Large intestine (tissue), 12 donors: ENCODE measurements at places on chromosomes 16 and 17. TPM values are rescaled to one million over a fixed set of nuclear protein-coding genes. Genes with fewer than 3 reads are reported as not detected.

GRCh38 chr16:86994215-86994614 lies 323.0 kb downstream of the C16orf95 start:
- no peaks in the 10 kb centered on the region for H3K36me3 ChIP-seq
- DNase-seq: no peak
- H3K27me3 ChIP-seq: peaks cover 9% of the 10 kb centered on the region
- H3K4me1 ChIP-seq: no peaks in the 10 kb centered on the region

The MYH11 gene
- polyA plus RNA-seq: 401 TPM

- H3K4me1 ChIP-seq: no peaks in the 10 kb centered on the region
- no peaks in the 10 kb centered on the region for H3K27me3 ChIP-seq
- no peak overlapping the region for H3K27ac ChIP-seq
- no peak overlapping the region for H3K4me3 ChIP-seq
- no peaks in the 10 kb centered on the region for H3K36me3 ChIP-seq
- no peak for DNase-seq
These were observed 437.2 kb downstream of the HS3ST3B1 start for GRCh38 chr17:14737984-14738651.

- no peak overlapping the region for H3K27ac ChIP-seq
- H3K36me3 ChIP-seq: peaks cover 58% of the 10 kb centered on the region
- no peak overlapping the region for H3K4me3 ChIP-seq
- H3K4me1 ChIP-seq: no peaks in the 10 kb centered on the region
- no peaks in the 10 kb centered on the region for H3K27me3 ChIP-seq
- no peak for DNase-seq
These were observed 16.6 kb upstream of the TRPV3 start for GRCh38 chr17:3574231-3574630.

DNA sequence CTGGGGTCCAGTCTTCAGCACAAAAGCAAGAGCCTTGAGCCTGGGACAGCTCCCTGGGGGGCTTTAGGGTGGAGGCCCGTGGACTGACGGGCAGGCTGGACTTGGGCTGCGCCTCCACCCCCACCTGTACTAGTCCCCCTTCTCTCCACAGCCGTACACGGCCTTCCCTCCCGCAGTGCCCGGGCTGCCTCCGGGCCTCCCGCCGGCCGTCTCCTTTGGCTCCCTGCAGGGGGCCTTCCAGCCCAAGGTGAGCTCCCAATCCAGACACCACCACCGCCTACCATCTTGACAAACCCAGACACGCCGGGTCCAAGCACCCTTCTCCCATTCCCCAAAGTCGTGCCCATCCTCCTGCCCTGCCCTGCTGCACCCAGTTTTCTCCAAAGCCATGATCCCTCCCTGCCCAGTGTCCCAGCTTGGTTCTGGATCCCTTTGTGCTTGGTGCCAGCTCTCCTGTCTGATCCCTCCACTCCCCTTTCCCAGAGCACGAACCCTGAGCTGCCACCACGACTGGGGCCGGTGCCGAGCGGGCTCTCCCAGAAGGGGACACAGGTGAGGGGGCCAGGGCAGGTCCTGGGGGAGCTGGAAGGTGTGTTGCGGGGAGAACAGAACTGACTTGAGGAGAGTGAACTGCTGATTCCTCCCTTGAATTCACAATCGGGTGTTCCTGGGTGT lies 7.1 kb downstream of the FBRS start:
- peaks cover 87% of the 10 kb centered on the region for H3K36me3 ChIP-seq
- no peak overlapping the region for H3K27ac ChIP-seq
- no peak for DNase-seq
- no peaks in the 10 kb centered on the region for H3K27me3 ChIP-seq
- H3K4me3 ChIP-seq: no peak overlapping the region
- peaks cover 37% of the 10 kb centered on the region for H3K4me1 ChIP-seq

The IGF2BP1 gene
- polyA plus RNA-seq: 30.7 TPM

The CACNG1 gene
- 0.25 TPM for polyA plus RNA-seq

DNA sequence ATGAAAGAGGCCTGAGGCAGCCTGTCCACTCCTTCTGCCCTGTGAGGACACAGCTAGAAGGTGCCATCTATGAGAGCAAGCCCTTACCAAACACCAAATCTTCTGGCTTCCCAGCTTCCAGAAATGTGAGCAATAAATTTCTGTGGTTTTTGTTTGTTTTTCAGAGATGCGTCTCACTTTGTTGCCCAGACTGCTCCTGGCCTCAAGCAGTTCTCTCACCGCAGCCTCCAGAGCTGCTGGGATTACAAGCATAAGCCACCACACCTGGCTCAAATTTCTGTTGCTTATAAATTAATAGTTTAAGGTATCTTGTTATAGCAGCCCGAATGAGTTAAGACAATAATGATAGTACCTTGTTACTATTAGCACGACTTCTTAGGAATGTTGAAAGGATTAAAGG lies 12.5 kb upstream of the SLC16A11 start:
- no peak for DNase-seq
- H3K27ac ChIP-seq: no peak overlapping the region
- H3K27me3 ChIP-seq: peaks cover 7% of the 10 kb centered on the region
- no peaks in the 10 kb centered on the region for H3K36me3 ChIP-seq

DNA sequence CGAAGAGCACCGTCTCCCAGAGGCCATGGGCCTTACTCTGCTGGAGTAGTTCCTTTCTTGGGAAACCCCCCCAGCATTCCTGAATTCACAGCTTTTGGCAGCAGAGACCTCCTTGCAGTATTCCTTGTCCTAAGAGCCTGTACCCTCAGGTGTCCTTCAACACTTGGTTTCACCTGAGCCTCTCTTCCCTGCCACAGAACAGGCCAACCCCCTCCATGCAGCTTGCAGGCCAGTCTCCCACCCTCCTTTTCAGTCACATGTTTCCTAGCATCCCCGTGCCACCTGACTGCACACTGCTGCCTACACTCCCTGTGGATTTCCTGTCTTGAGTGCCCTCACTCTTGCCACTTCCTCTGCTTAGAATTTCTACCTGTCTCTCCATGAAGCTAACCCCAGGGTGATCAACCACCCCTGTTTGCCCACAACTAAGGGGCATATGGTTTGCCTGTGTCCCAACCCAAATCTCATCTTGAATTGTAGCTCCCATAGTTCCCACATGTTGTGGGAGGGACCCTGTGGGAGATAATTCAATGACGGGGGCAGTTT lies 65.5 kb downstream of the DYNLRB2 start:
- no peak overlapping the region for H3K27ac ChIP-seq
- peaks cover 7% of the 10 kb centered on the region for H3K36me3 ChIP-seq
- H3K4me3 ChIP-seq: no peak overlapping the region
- DNase-seq: no peak

- peak overlapping the region; percentile 55 for H3K4me3 ChIP-seq
- DNase-seq: no peak
- no peaks in the 10 kb centered on the region for H3K27me3 ChIP-seq
- peaks cover 26% of the 10 kb centered on the region for H3K36me3 ChIP-seq
- H3K4me1 ChIP-seq: peaks cover 46% of the 10 kb centered on the region
- H3K27ac ChIP-seq: peak overlapping the region; percentile 80
These were observed 7.6 kb downstream of the UBALD2 start for GRCh38 chr17:76272541-76273444.

DNA sequence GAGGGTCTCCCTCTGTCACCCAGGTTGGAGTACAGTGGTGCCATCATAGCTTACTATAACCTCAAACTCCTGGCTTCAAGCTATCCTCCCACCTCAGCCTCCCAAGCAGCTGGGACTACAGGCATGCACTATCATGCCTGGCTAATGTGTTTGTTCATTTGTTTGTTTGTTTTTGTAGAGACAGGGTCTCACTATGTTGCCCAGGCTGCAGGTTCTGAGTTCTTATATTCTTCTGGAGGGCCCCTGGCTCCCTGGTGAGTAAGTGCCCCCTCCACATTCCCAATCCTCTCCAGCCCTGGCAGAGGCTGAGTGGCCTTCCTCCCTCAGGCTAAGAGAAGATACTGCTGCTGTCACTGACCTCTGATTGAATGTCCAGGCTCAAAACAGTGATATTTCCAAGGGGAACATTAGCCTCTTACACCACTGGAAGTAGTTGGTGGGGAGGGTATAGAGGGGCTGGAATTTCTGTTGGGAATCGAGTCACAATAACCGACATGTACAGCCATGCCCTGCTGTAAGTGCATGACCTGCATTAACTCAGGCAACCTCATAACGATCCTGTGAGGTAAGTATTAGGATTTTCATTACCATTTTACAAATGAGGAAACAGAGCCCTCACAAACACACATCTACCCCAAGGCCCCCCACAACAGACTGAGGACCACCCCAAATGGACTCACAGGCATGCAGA lies 2.7 kb upstream of the ETV4 start:
- H3K36me3 ChIP-seq: no peaks in the 10 kb centered on the region
- H3K4me3 ChIP-seq: no peak overlapping the region
- no peak for DNase-seq

DNA sequence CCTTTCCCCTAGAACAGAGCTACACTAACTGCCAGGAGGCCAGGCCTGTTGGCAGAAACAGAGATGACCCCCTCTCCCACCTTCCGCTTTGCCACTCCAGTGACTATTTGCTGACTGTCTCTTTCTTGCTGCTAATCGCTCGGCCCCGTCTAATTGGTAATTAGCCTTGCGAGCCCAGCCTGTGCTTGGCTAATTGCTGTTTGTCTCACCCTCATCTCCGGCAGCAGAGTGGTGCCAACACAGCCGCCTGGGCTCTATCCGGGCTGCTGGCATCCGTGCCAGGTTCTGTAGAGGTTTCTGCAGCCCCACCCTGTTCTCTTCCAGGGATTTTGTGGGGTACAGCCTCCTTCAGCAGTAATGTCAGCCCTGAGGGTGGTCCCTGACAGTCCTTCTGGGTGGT lies 27.4 kb upstream of the PHB1 start:
- no peaks in the 10 kb centered on the region for H3K4me1 ChIP-seq
- no peak overlapping the region for H3K4me3 ChIP-seq
- no peaks in the 10 kb centered on the region for H3K36me3 ChIP-seq
- no peak for DNase-seq

DNA sequence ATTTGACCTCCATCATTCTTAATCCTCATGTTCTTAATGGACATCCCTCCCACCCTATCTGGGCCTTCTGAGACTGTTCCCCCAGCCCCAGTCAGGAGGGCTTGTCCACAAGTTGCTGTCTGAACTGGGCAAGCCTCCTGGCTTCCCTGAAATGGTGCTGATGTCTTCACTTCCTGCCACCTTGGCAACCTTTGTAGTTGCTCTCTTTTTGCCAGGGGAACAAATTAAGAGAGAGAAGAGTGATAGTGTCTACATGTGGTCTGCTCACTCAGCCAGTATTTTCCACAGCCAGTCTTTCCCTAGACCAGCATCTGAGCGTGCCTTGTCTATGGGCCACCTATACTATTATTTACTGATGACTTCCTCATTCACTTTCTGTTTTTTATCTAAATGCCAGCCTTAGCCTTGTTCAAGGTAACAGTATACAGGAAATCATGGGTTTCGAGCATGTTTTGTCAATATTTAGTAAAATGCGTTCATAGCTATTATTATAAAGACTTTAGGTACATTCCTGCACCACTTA lies 710.1 kb downstream of the MAF start:
- H3K4me3 ChIP-seq: no peak overlapping the region
- no peaks in the 10 kb centered on the region for H3K36me3 ChIP-seq
- no peak for DNase-seq
- H3K4me1 ChIP-seq: no peaks in the 10 kb centered on the region
- no peak overlapping the region for H3K27ac ChIP-seq

The STH gene
- polyA plus RNA-seq: not detected

The TBX21 gene
- 0.28 TPM for polyA plus RNA-seq

- H3K27me3 ChIP-seq: peaks cover 33% of the 10 kb centered on the region
- no peaks in the 10 kb centered on the region for H3K36me3 ChIP-seq
- H3K27ac ChIP-seq: no peak overlapping the region
- H3K4me3 ChIP-seq: no peak overlapping the region
These were observed 71.5 kb upstream of the SDK2 start for GRCh38 chr17:73715769-73716168.

- H3K4me3 ChIP-seq: no peak overlapping the region
- peaks cover 31% of the 10 kb centered on the region for H3K4me1 ChIP-seq
- no peaks in the 10 kb centered on the region for H3K27me3 ChIP-seq
- DNase-seq: peak; percentile 62
These were observed 30.2 kb downstream of the SALL1 start for GRCh38 chr16:51120730-51121347.

DNA sequence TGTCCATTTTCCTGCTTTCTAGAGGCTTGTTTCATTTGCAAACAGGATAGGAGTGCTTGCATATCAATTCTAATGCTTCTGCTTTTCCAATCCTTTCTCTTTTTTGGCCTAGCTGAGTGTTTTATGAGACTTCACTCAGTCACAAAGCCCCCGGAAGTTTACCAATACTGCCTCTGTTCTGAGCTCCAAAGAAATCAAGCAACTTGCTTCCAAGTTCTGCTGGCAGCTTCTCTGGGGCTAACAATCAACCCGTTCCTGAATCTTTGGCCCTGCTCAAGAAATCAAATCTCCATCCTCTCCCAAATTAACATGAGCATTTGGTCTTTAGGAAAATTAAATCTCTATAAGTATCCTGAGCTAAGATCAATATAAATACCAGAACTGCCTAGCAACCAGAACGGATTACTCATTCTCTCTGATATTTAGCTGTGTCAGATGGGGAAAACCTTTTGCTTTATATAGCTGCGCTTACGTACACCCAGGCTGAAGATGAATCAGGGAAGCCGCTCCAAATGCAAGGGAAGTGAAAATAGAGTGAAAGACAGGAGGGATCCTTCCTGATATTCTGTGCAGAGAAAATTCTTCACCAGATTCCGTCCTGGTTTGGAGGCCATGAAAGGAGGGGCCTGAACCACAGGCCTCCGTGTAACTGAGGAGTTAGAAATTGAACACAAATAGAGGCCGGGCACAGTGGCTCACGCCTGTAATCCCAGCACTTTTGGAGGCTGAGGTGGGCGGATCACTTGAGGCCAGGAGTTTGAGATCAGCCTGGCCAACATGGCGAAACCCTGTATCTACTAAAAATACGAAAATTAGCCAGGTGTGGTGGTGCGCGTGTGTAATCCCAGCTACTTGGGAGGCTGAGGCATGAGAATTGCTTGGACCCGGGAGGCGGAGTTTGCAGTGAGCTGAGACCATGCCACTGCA lies 23.3 kb upstream of the GRB2 start:
- no peak overlapping the region for H3K27ac ChIP-seq
- peaks cover 10% of the 10 kb centered on the region for H3K4me1 ChIP-seq
- H3K4me3 ChIP-seq: no peak overlapping the region
- no peaks in the 10 kb centered on the region for H3K27me3 ChIP-seq
- DNase-seq: peak; percentile 29
- no peaks in the 10 kb centered on the region for H3K36me3 ChIP-seq

DNA sequence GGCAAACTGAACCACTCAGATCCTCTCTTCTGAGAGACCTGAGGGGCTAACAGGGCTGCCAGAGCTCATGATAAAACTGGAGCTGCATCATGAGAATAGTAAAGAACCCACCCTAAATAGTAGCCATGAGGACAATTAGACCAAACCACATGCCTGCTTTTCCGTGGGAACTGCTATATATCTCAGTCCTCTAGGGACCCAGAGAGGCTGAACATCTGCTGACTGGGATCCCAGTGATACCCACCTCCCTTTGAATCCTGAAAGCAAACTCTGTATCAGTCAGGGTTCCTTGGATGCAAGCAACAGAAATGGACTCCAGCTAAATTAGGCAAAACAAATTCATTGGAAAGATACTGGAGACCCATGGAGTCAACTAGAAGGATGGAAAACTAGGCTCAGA lies 6.5 kb downstream of the MT1X start:
- H3K27ac ChIP-seq: no peak overlapping the region
- H3K4me1 ChIP-seq: peaks cover 6% of the 10 kb centered on the region
- no peaks in the 10 kb centered on the region for H3K27me3 ChIP-seq
- DNase-seq: no peak

- H3K27me3 ChIP-seq: peaks cover 20% of the 10 kb centered on the region
- no peak for DNase-seq
- peaks cover 24% of the 10 kb centered on the region for H3K4me1 ChIP-seq
- H3K27ac ChIP-seq: peak overlapping the region; percentile 89
These were observed 2.1 kb upstream of the ESRP2 start for GRCh38 chr16:68238029-68238345.

- no peaks in the 10 kb centered on the region for H3K36me3 ChIP-seq
- DNase-seq: peak; percentile 17
- H3K27ac ChIP-seq: no peak overlapping the region
- no peak overlapping the region for H3K4me3 ChIP-seq
These were observed 40.5 kb downstream of the MYH3 start for GRCh38 chr17:10616502-10617119.
